ENCODE measurements at places on chromosomes 11 and 22.

DNA sequence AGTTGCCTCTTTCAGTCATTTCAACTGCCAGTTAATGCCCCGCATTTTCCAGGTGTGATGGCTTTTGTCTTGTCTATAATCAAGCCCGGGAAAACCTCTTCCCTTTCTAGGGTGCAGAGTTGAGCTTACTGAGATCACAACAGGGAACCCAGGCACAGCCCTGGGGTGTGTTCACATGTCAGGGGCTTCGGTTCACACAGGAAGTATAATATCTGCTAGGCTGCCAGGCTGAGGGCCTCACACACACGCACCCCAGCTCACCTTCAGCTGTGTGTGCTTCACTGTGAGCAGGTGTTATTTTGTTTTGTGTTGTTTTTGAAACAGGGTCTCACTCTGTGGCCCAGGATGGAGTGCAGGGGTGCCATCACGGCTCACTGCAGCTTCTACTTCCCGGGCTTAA lies 9.7 kb upstream of the SOX10 start:
- DNase-seq: no peak

DNA sequence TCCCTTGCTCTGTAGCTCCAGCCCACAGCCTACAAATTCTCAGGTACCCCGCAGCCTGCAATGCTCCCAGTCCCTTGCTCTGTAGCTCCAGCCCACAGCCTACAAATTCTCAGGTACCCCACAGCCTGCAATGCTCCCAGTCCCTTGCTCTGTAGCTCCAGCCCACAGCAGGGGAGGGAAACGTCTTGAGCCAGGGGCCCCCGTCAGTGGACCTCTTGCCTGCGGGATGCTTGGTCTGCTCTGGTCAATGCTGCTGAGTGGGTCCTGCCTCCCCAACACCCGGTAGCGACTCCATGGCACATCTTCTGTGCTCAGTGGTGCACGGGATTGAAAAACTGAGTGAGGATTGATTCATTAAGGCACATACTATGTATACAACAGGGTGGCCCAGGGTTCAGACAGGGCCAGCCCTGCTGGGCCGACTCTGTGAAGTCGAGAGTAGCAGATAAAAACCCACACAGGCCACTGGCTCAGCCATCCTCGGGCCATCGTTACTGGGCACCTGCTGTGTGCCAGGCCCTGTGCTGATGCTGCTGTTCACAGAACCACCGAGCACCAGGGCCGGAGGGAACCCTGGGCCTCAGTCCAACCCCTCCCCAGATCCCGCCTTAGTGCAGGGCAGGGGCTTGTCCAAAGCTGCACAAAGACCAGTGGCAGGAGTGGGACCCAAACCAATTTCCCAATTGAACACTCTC lies 69.7 kb downstream of the MYO7A start:
- no peak for DNase-seq

GRCh38 chr11:77617892-77618291 lies 19.7 kb downstream of the CLNS1A start:
- no peak for DNase-seq

GRCh38 chr22:48955351-48956311 lies 872.0 kb downstream of the BRD1 start:
- no peak for DNase-seq

DNA sequence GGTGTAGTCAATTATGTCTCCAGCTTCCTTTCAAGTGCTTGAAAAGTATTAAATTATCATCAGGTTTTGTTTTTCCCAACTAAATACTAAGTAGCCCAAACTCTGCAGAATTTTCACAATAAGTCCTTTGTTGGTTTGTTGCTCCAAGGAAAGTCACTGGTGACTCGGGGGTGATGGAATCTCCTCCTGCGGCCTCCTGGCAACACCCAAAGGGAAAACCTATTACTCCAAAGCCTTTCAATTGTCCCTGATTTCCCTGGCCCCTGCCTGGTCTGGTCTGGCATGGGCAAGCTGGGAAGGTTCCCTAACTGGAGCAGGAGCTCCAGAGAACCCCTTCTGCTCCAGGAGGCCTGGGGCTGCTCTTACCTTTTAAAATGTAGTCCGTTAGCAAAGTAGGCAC lies 47.9 kb downstream of the FEZ1 start:
- no peak for DNase-seq

DNA sequence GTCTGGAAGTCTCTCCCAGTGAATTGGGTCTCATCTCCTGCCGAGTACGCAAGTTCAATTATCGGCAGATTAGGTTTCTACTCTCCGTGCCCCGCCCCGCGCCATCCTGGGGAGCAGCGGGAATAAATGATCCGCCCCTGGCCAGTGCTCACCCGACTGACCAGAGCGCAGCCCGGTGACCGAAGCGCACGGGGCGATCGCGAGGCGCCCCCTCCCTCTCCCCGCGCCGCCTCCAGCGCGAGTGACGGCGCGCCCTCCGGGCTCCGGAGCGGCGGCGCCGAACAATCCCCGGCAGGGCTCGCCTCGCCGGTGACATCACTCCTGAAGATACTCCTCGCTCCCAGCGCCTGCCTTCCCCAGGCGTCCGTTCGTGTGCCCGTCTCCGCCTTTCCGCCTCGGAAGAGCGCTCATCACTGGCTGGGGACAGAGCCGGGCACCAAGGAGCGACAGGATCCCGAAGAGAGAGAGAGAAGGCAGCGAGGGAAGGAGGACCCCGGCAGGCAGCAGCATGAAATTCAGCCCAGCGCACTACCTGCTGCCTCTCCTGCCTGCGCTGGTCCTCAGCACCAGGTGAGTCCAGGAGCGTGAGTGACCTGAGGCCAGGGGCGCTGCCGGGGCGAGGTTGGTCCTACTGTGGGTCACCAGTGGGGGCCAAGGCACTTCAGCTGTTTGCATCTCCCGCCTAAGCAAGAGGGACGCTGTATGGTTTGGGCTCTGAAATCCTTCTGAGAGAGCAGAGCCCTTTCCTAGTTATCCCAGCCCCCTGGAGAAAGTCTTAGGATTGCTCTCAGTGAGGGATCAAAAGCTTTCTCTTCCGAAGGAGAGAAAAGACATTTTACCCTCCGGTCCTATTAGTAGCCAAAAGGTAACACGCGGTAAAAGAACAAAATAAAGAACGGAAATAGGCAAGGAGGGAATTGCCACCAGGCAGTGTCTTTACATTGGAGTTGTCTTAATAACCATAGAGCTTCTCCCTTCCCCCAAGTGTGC lies at the start of gene LUZP2:
Gene LUZP2 (plus strand): TSS at position 318 of the 990 bp plus-strand sequence.
- DNase-seq: no peak

DNA sequence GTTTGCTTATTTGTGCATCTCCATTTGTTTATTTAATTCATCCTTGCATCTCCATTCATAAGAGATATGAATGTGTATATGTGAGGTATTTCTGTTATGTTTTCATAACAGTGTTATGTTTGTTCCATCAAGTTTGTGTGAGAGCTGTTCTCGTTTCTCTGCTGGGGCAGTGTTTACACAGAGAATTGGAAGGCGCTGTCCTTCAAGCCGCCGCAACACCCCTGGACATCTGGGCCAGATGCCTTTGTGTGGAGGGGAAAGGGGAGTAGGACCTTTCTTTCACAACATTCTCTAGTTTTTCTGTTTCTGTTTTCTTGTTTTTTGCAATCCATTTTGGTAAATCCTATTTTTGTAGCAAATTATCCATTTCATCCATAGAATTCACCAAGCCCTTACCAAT lies 7.0 kb upstream of the TM7SF2 start:
- no peak for DNase-seq

DNA sequence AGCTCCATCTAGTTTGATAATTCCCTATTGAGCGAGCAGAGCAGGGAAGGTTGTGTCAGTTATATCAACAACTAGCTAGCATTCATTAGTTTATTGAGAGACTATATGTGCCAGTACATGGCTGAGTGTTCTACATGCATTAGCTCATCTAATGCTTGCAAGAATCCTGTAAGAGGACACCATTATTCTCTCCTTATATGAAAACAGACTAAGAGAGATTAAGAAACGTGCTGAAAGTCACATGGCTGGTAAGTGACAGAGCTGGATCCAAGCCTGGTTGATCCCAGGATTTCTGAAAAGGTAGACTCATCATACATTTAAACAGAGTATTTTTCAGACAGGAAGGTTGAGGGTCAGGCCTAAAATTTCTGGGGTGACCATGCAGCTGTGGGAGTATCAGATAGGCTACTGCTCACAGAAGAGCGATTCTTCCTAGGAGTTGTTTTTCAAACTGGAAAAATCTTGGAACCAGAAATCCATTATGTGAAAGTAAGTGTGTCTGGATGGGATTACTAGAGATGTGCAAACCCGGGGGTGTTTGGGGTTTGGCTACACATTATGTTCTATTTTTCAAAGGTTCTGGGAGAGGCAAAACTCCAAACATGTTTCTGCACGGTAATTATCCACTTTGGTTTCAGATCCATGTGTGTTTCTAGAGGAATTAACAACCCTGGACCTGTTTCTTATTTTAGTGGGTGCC lies 213.3 kb downstream of the FAM76B start:
- no peak for DNase-seq

DNA sequence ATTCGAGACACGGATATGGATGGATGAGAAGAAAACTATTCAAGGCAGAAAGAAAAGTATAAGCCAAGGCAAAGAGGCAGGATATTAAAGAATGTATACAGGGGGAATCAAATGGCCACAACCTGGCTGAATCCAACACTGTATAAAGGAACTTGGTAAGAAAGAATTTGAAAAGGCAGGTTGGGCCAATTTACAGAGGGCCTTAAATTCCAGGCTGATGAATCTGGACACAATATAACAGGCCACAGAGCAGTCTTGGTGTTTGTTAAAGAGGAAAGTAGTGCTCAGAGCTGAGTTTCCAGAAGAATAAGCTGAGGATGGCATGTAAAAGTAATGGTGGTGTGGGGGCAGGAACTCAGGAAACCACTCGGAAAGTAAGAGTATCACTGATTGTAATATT lies 72.3 kb upstream of the POU2AF2 start:
- DNase-seq: no peak

DNA sequence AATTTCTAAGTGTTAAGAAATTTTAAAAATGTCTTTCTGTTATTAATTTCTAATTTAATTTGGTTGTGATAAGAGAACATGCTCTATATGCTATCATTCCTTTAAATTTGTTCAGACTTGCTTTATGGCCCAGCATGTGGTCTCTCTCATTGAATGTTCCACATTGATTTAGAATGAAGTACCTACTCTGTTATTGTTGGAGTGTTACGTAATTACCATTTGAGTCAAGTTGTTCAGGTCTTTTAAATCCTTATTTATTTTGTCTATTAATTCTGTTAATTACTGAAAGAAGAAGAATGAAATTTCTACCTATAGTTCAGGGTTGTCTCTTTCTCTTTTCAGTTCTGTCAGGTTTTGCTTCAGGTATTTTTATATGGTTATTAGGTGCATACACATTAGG lies 57.0 kb downstream of the PRMT3 start:
- no peak for DNase-seq

DNA sequence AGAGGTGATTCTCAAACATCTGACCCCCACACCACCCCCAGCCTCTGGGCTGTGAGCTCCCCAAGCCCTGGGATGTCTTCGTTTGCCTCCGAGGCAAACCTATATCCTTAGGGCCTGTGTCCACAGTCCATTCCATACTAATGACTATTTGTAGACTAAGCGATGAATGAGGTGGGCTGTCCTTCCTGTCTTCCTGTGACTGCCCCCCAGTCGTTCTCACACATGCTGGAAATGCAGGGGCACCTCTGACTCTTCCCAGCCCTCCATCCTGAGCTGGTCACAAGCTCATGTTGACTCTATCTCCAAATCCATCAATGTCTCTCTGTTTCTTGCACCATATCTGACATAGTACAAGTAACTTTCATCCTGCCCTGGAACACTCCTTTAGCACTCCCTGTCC lies 4.8 kb downstream of the ATG16L2 start:
- DNase-seq: no peak

GRCh38 chr11:69354545-69354897 lies 60.6 kb downstream of the MYEOV start:
- DNase-seq: no peak

- no peak for DNase-seq
These were observed 1.7 kb upstream of the TNNT3 start for GRCh38 chr11:1917523-1918435.

GRCh38 chr22:40211476-40212054 lies 33.8 kb downstream of the TNRC6B start:
- no peak for DNase-seq

GRCh38 chr11:14384338-14384737 lies 25.4 kb upstream of the RRAS2 start:
- DNase-seq: no peak

- no peak for DNase-seq
These were observed 28.5 kb downstream of the ADORA2A start for GRCh38 chr22:24455751-24456426.

GRCh38 chr11:55357560-55358184 lies 10.1 kb upstream of the OR4A15 start:
- no peak for DNase-seq

DNA sequence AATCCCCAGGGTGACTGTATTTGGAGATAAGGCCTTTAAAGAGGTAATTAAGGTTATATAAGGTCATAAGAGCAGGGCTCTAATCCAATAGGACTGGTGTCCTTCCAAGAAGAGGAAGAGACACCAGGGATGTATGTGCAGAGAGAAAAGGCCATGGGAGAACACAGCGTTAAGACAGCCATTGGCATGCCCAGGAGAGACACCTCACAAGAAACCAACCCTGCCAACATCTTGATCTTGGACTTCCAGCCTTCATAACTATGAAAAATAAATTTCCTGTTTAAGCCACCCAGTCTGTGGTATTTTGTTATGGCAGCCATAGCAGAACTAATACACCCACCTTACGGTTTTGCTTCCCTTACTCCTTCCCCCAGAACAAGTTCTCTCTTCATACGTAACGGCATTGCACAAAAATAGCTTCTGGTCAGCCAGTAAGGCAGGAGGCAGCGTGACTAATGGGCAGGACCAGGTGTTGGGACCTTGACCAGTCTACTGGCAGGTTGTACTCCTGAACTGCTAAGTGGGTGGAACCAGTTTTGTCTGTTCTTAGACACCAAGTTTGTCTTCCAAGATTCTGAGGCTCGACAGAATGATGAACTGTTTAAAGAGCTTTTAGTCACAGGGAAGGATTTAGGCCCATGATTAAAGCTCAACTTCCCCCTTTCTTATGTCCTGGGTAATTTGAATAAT lies 31.9 kb upstream of the UPB1 start:
- no peak for DNase-seq
